ENCODE measurements at places on chromosomes 12 and 14.

DNA sequence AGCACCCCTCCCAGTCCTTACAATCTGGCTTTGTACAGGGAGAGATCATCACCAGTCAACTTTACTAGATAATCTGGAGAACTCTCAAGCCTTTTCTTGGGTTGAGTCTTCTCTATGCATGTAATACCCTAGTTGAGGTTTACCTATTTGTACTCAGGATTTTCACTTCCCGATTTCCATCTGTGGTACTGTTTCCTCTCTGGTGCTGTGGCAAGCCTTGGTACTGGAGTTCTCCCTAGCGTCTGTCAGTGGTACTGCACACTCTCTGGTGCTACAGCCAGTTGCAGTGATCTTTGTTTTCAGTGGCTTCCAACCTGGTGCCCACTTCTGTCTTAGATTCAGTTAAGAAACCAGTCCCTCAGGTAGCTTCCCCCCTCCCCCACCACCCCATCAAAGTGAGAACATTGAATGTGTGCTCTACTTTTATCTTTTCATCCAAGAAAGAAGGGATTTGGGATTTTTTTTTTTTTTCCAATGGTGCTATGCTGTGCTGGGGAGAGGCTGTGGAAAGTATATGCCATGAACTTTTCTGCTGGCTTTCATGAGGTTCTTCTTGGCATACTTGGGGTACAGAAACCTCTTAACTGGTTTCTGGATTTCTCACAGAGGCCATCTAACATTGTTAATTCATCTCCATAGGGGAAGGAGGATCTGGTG is 69.4 kb upstream of the EVL start:
- DNase-seq, result peak; percentile 45
- H3K4me3 ChIP-seq, result no peak overlapping the region
- no peaks in the 10 kb centered on the region for H3K36me3 ChIP-seq
- H3K27ac ChIP-seq, result no peak overlapping the region
- peaks cover 3% of the 10 kb centered on the region for H3K27me3 ChIP-seq

DNA sequence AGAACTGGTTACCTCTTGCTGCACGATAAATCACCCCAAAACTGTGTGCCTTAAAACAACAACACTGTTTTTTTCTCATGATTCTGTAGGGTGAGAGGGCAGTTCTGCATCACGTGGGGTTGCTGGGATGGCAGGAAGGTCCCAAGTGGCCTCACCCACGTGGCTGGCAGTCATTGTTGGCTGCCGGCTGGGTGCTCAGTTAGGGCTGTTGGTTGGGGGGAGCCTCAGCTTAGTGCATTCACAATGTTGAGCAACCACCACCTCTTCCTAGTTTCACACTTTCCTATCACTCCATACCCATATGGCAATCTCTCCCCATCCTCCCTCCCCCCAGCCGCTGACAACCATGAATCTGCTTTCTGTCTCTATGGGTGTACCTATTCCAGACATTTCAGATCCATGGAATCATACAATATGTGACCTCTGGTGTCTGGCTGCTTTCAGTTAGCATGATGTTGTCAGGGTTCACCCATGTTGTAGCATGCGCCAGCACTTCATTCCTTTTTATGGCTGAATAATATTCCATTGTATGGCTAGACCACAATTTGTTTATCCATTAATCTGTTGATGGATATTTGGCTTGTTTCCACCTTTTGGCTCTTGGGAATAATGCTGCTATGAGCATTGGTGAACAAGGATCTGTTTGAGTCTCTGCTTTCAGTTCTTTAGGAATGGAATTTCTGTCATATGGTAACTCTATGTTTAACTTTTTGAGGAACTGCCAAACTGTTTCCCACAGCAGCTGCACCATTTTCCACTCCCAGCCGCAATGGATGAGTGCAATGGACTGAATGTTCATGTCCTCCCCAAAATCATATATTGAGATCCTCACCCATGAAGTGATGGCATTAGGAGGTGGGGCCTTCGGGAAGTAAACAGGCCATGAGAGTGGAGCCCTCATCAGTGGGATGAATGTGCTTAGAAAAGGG is 11.2 kb upstream of the POP5 start:
- peaks cover 4% of the 10 kb centered on the region for H3K27me3 ChIP-seq
- no peak overlapping the region for H3K4me3 ChIP-seq
- DNase-seq, result no peak
- no peaks in the 10 kb centered on the region for H3K36me3 ChIP-seq
- no peaks in the 10 kb centered on the region for H3K4me1 ChIP-seq
- no peak overlapping the region for H3K27ac ChIP-seq

DNA sequence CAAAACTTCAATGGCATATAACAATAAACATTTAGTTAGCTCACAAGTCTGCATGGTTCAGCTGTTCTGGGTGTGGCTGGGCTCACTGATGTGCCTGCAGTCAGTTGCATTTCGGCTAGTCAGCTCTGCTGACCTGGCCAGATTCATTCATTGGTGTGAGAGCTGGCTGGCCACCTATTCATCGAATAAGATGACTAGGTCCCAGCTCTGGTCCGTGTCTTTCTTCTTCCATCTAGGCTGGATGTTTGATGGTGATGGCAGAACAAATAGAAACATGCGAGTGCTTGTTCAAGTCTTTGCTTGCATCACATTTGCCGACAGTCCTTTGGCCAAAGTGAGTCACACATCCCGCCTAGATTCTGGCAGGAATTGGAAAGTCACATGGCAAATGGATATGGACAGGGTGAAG is 203.3 kb upstream of the CRY1 start:
- peaks cover 7% of the 10 kb centered on the region for H3K4me1 ChIP-seq
- no peak overlapping the region for H3K27ac ChIP-seq
- H3K36me3 ChIP-seq, result no peaks in the 10 kb centered on the region
- no peak for DNase-seq
- H3K27me3 ChIP-seq, result no peaks in the 10 kb centered on the region

GRCh38 chr12:13044906-13045299 is 722 bp downstream of the FAM234B start:
- H3K27me3 ChIP-seq, result peaks cover 4% of the 10 kb centered on the region
- no peak for DNase-seq
- peak overlapping the region; percentile 87 for H3K4me3 ChIP-seq
- no peak overlapping the region for H3K27ac ChIP-seq
- H3K36me3 ChIP-seq, result no peaks in the 10 kb centered on the region
- H3K4me1 ChIP-seq, result no peaks in the 10 kb centered on the region

DNA sequence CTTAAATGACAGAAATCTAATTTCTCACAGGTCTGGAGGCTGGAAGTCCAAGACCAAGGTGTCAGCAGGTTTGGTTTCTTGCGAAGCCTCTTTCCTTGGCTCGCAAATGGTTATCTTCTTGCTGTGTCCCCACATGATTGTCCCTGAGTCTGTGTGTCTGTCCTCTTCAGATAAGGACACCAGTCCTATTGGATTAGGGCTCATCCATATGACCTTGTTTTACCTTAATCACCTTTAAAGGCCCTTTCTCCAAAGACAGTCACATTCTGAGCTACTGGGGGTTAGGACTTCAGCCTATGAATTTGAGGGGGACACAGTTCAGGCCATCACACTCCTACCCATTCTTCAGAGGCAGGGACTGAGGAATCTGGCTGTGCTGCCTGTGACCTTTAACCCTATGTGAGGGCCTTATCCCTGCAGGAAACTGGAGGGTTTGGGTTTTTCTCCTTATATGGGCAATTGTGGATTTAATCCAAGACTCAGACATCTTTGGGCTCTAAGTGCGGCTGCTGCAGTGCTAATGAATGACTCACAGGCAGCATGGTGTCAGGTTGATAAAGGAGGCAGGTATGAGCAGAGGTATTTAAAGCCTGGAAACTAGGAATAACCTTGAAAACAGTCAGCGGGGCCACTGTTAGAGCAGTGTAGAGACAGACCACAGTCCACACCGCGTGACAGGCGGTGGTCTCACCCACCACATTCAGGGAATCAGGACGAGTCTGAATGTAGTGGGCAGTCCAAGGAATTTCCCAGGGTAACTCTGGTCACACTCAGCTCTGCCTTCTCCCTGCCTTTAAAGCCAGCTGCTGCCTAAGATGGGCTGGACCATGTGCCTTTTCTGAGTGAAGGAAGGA is 10.2 kb downstream of the TPCN1 start:
- H3K4me3 ChIP-seq, result no peak overlapping the region
- peaks cover 50% of the 10 kb centered on the region for H3K36me3 ChIP-seq
- no peaks in the 10 kb centered on the region for H3K27me3 ChIP-seq
- no peak for DNase-seq
- H3K4me1 ChIP-seq, result peaks cover 50% of the 10 kb centered on the region

DNA sequence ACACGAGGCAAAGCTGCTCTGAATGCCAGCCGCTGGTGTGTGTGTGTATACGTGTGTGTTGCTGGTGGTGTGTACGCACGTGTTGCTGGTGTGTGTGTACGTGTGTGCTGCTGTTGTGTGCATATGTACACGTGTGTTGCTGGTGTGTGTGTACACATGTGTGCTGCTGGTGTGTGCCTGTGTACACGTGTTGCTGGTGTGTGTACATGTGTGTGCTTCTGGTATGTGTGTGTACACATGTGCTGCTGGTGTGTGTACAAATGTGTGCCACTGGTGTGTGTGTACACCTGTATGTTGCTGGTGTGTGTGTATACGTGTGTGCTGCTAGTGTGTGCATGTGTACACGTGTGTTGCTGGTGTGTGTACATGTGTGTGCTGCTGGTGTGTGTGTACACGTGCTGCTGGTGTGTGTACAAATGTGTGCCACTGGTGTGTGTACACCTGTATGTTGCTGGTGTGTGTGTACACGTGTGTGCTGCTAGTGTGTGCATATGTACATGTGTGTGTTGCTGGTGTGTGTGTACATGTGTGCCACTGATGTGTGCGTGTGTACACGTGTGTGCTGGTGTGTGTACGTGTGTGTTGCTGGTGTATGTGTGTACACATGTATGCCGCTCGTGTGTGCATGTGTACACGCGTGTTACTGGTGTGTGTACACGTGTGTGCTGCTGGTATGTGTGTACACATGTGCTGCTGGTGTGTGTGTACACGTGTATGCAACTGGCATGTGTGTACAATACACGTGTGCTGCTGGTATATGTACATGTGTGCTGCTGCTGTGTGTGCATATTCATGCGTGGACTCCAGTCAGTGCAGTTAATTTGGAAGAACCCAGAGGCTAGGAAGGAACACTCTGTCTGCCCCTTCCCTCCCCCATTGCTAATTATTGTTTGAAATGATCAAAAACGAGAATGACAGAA is 47.2 kb downstream of the CACNA2D4 start:
- H3K27me3 ChIP-seq, result no peaks in the 10 kb centered on the region
- H3K27ac ChIP-seq, result no peak overlapping the region
- DNase-seq, result no peak
- no peaks in the 10 kb centered on the region for H3K4me1 ChIP-seq
- no peak overlapping the region for H3K4me3 ChIP-seq

DNA sequence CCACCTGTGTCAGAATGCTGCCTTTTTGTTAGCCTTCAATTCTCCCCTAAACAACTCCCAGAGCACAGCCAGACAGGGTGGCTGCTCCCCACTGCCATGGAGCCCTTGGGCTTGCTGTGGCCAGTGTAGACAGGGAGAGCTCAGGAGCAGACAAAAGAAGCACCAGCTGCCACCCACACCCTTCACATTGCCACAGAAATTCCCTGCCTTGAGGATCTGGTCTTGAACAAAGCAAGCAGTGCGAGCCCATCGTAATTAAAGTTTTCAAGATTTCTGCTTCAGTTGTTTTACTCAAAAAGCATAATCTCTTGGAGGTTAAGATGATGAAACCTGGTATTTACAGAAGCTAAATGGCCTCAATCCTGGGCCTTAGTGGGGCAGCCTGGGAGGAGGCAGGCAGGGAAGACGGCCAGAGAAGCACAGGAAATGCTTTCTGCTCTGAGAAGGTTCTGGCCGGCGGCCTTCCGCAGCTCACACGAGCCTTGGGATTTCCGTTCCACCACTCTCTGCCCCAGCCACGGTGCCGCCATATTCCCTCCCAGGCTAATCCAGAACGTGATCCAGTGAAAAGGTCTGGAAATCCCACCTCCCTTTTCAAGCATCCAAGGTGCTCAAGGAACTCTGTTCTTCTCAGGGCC is 535.2 kb downstream of the BCL11B start:
- H3K4me3 ChIP-seq, result no peak overlapping the region
- H3K27me3 ChIP-seq, result no peaks in the 10 kb centered on the region
- DNase-seq, result no peak
- H3K27ac ChIP-seq, result no peak overlapping the region

DNA sequence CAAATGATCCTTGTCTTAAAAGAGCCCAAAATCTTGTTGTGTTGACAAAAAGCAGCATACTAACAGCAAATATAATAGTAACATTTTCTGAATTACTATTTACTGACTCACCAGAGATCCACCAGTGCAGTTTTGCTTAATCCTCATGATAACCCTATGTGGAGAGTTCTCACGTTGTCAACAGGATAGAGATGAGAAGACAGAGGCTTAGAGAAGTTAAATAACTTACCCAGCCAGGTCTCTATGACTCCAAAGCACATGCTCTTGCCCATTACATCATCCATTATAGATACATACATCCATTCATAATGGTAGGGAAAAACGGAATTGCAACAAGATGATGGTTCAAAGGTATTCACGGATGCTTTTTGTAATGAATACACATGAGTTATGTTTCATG is 111.9 kb downstream of the PAX9 start:
- no peaks in the 10 kb centered on the region for H3K36me3 ChIP-seq
- H3K27me3 ChIP-seq, result no peaks in the 10 kb centered on the region
- no peaks in the 10 kb centered on the region for H3K4me1 ChIP-seq

DNA sequence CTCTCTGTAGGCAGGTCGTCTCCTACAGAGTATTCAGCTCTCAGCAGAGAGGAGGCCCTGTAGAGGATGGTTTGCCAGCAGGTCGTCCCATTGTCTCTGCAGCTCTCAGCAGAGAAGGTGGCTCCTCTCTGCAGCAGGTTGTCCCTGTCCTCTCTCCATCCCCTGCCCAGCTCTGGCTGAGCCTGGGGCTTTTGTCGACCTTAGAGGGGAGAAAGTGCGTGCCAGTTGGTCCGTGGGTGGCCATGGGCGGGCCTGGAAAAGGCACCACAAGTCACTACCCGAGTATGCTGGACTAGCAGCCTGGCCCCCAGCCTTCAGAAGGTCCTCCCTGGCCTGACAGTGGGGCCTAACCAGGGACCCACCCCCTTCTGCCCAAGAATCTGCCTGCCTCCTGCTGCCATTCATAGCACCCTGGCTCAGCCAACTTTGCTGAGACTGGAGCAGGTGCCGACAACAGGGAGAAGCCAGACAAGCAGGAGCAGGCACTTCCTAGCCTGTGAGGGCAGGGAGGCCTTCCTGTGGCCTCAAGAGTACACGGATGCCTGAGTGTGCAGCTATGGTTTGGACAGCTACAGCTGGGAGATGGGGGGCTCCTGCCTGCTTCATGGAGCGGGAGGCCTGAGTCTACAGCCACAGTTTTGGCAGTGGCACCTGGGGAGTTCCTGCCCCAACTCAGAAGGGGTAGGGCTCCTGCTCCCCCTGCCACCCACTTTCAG is 59.7 kb upstream of the KCNH3 start:
- no peak overlapping the region for H3K4me3 ChIP-seq
- peaks cover 3% of the 10 kb centered on the region for H3K4me1 ChIP-seq
- no peaks in the 10 kb centered on the region for H3K27me3 ChIP-seq
- DNase-seq, result no peak

Data from T-cell (primary cell).